NCI-H2081 treated with DMSO at 0.1 percent for 48 hours (cell line): ENCODE measurements at places on chromosomes 6 and 20.
A peak's percentile ranks its signal among the peaks of the same experiment; 100 is the strongest.

- no peak for DNase-seq
Measured at GRCh38 chr20:32889281-32889680, 30.6 kb downstream of the EFCAB8 start.

DNA sequence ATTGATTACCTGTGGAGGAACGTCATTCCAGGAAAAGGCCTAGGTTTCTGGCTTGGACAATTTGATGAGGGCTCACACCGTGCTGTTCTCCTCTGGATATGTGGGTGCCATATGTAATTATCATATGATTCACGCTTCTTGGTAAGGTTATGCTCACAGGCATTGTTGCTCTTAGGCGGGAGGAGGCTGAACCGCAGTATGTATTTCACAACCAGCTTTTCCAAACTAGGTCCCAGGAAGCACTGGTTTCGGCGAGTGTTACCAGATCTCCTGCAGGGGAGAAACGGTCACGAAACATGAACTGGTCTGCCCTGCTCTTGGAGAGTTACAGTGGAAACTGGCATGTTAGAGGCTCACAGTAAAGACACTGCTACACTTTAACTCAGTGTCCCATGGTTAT lies 793 bp upstream of the FAM50B start:
- no peak for DNase-seq

DNA sequence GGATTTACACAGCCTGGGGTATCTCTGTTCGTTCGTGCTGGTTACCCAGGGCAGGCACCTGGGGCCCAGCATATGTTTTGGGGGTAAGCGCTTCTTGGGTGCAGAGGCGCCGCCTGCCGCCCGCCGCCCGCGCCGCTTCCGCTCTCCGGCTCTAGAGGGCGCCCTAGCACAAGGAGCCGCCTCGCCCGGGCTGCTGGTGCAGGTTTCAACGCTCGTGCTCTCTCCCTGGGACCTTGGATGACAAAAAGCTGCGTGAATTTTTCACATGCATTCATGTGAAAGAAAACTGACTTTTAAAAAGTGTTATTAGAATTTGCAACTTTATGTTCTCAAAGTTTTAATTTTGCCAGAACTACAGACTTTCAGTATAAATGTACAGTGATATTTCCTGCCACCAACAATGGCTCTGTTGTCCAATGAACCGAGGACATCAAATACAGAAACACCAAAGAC lies 32.5 kb downstream of the PRR18 start:
- no peak for DNase-seq

DNA sequence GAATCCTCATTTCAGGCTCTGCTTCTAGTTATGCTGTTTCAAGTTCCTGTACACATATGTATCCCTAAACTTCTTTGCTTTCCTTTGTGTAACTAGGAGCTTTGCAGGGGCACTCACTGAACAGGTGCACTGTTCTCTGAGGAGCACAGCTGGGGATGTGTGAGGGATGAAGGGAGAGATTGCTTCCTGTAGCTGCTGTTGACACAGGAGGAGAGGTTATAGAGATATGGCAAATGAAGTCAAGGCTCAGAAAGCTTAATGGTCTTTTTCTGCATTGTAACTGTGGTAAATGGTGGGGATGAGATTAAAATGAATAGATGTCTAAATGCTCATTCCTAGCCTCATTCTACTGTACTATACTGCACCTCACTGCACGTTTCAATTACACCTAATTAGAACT lies 454.3 kb downstream of the BTBD3 start:
- DNase-seq: peak; percentile 83

DNA sequence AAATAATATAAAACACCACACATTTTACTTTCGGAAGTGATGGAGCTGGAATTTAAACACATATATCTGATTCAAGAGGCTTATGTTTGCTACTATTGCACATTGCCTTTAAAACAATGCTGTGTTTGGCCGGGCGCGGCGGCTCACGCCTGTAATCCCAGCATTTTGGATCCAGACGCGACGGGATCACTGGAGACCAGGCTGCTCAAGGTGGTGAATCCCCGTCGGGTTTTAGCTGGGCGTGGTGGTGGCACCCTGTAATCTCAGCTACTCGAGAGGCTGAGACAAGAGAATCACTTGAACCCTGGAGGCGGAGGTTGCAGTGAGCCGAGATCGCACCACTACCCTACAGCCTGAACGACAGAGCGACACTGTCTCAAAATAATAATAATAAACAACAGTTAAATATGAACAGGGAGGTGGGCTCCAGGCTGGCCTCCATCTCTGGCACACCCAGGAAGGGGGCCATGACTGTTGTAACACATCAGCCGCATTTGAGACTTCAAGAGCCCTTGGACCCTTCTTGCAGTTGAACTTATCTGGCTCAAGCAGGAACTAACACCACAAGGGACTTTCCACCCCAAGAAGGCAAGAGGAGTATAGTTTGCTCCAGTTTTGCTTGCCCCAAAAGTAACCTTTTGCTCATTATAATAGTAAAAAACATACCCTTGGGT lies 127.1 kb upstream of the ZNF184 start:
- no peak for DNase-seq

- no peak for DNase-seq
Measured at GRCh38 chr6:74277777-74278186, 581.8 kb downstream of the CD109 start.

DNA sequence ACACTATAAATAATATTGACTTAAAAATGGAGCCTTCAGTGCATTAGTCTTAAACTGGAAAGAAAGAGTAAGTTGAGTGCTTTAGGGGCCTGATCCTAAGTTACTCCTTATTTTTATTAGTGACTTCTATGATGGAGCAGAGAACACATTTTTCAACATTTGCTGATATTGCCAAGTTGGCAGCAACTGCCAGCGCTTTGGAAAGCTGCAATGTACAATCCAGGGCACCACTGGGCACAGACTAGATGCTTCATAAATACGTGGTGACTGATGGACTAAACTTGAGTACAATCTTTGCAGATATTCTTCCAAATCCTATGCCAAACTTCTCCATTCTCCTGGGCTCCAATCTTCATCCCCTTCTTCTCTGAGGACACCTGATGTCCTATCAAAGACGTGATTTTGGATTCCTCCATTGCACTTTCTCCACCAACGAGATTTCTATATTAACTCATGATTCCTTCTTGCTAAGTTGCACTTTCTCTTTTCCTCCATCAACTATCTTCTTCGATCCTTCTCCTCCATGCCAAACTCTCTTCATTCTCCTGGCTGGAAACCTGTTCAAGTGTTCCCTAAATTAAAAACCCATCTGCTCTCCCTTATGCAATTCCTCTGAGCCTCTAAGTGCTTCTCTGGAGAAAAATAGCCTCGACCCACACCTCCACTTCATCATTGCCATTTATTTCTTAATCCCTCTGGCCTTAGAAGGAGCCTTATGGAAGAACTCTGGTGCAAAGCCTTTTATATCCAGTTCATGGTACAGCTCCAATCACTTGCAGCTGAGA lies 28.5 kb upstream of the PAK5 start:
- DNase-seq: no peak

DNA sequence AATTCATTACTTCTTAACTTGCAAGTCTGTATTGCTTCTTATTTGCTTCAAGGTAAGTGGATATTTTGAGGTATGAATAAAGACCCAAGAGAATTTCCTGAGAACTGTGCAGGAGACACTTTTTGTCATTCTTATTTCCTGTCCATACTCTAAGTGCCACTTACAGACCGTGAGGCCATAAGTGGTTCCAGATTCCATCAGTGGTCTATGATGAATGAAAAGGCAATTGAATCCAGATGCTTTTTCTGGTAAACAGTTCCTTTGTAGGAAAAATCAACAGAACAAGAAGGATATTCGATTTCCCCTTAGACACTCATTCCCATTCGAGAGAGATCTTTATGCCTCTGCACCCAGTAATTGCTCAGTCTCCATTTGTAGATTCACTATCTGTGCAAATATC lies 58.3 kb upstream of the PDE10A start:
- no peak for DNase-seq

DNA sequence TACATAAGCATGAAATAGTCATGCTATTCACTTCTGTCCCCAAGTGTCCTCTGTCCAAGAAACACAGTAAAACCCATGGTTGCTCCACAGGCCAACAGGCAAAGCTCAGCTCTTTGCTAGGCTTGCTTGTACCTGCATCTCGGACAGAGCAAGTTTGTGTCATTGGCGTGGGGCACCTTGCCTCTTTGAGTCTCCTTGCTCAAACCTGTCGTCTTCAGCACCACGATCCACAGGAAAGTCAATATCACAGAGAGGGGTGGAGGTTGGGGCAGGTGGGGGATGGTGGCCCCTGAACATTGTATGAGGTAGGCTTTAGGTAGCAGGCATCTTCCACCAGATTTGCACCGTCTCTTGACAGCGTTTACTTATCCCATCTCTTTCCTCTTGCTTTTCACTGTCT lies 4.1 kb upstream of the TMEM14B start:
- DNase-seq: no peak

- no peak for DNase-seq
Measured at GRCh38 chr6:157592541-157592940, 211.6 kb downstream of the ZDHHC14 start.

- no peak for DNase-seq
Measured at GRCh38 chr6:145138469-145139139, 596.7 kb downstream of the EPM2A start.

GRCh38 chr20:48531505-48531904 lies 296.3 kb downstream of the PREX1 start:
- DNase-seq: no peak

DNA sequence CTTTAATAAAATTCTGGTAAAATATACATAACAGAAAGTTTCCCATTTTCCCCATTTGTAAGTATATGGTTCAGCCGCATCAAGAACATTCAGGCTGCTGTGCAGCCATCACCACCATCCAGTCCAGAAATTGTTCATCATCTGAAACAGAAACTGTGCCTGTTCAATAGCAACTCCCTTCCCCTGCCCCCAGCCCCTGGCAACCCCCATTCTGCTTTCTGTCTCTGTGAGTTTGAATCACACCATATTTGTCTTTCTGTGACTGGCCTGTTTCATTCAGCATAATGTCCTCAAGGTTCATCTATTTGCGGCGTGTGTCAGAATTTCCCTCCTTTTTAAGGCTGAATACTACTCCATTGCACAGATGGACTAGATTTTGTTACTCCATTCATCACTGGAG lies 19.1 kb downstream of the VSTM2L start:
- DNase-seq: no peak

DNA sequence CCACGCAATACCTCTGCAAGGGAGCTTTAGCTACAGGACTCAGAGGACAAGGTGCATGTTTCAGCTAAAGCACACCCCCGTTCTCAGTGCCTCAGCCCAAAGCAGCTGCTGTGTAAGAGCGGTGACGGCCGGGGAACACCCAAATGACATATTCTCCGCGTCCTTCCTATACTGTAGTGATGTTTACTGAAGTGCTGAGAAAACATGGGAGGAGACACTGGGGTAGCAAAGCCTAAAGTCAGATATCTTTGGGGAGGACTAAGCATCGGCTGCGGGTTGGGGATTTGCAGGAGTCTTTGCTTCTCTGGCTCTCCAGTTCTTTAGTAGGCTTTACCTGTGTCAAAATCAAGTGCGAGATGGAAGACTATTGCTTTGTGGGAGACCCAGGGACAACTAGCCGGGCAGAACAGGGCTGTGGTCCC lies 1.7 kb downstream of the SLC22A23 start:
- no peak for DNase-seq

DNA sequence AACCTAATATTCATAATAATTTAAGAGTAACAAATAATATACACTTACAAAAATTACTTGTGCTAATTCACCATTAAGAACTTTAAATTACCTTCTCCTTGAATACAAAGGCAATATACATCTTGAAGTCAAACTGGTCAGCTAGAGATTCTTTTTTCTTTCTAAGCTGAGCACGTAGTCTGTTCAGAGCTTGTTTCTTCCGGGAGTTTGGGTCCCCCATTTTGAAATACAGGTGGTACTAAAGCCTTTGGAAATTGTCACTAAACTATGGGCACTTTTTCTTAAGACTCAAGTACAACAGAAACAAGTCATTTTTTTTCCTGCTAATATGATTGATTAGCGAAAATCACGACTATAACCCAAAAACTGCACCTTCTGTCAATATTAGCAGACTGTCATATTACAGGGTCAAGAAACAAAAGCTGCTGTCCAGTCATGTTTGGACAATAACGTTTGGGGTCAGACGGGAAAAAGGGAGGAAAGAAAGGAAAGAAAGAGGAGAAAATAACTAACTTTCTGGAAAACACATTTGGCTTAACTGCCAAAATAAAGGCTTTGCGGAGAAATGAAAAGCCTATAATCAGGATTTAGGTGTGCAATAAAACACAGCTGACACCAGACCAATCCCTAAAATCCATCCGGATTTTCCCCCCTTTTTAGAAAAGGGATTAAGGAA lies 367 bp downstream of the C6orf62 start:
- DNase-seq: no peak

DNA sequence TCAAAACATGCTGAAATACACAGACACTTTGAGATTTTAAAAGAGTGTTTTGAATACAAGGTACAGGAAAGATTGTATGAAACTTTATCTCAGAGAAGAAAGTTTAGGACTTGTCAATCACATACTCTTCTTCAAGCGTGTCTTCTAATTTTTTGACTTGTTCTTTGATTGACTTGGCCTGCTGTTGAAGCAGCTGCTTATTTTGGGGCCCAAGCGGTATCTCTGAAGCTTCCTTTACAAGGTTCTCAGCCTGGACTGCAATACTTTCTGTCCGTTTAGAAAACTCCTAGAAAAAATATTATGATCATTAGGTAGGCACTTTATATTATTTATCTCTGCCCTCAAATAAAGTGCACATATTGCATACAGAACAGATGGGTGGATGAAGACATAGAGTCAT lies 201.3 kb downstream of the SYNE1 start:
- DNase-seq: no peak

- no peak for DNase-seq
Measured at GRCh38 chr20:20417876-20418676, 50.2 kb downstream of the INSM1 start.

GRCh38 chr20:23163562-23163961 lies 77.4 kb upstream of the CD93 start:
- no peak for DNase-seq

DNA sequence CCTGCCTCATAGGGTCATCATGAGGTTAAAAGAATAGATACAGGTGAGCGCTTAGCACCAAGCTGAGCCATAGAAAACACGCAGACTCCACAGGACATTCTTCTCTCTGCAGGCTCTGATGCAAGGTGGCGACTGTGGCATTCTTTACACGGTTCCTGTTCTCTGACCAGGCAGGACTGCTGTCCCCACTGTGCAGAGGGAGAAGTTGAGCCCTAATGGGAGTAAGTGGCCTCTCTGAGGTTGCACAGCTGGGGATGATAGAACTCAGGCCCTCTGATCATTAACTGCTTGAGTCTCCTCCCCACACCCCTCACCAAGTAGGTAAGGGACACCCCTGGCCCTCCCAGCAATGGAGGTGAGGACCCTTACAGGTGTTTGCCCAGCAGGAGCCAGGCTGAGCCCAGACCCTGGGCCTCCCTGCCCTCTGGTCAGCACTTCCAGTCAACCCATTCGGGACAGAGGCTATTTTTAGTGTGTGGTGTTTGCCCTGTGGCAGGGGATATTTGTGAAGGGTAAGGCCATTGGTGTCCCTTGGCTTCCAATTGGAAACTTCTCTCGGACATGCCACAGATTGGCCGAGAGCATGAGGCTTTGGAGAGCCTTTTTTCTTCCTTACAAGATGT lies 116.8 kb downstream of the VEGFA start:
- DNase-seq: no peak

- no peak for DNase-seq
Measured at GRCh38 chr20:10824750-10825500, 151.1 kb upstream of the JAG1 start.

GRCh38 chr6:36501686-36502085 lies 45.6 kb downstream of the STK38 start:
- DNase-seq: no peak
